ENCODE measurements at places on chromosomes 13 and 19.

GRCh38 chr13:34167347-34167746, 349.4 kb downstream of the RFC3 start:
- DNase-seq = no peak

DNA sequence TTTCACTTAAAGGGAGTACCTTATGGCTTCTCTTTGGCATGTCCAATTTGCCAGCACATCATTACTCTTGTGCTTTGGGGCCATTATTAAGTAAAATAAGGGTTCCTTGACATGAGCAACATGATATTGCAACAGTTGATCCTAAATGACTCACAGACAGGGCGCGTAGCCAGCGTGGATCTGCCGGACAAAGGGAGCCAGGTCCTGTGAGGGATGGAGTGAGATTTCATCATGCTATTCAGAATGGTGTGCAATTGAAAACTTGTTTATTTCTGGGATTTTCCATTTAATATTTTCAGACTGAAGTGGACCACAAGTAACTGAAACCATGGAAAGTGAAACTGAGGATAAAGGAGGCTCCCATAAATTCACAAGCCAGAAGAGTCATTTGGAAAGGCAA, 48.6 kb upstream of the WASF3 start:
- DNase-seq = no peak

- no peak for DNase-seq
Measured at GRCh38 chr19:38076337-38076736, 147.7 kb downstream of the DPF1 start.

GRCh38 chr19:2371656-2372055, 11.6 kb downstream of the TMPRSS9 start:
- DNase-seq = no peak

DNA sequence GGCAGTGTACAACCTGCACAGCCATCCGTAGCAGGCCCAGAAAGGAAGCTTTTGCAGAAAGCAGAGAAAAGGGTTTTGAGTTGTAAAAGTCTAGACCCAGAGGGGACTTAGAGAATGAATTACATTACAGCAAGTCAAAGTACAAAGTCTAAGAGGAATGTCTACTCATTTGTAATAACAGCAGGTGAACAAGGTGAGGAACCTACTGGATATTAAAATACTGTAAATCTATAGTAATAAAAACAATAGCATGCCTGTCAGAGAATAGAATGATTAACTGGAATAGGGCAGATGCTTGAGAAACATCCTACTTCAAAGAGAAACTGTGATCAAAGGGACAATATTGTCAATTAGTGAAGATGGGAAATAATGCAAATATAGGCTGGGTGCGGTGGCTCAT, 18.3 kb upstream of the ZNF414 start:
- no peak for DNase-seq

DNA sequence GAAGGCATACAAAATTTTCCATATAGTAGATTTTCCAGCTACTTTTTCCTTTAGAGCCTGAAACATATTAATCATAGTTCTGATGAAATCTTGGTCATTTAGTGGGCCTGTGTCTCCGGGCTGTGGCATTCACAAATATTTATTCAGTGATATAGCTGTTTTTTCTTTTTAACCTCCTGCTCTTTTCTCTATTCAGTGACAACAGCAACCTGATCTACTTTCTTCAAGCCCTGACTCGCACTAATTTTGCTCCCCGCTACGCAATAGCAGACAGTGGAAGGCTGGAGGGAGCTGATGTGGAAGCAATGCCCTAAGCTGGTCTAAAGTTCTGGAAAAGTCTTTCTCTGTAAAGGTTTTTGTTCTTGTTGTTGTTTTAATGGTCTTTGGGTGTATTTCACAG, 289.7 kb downstream of the SLITRK6 start:
- no peak for DNase-seq

DNA sequence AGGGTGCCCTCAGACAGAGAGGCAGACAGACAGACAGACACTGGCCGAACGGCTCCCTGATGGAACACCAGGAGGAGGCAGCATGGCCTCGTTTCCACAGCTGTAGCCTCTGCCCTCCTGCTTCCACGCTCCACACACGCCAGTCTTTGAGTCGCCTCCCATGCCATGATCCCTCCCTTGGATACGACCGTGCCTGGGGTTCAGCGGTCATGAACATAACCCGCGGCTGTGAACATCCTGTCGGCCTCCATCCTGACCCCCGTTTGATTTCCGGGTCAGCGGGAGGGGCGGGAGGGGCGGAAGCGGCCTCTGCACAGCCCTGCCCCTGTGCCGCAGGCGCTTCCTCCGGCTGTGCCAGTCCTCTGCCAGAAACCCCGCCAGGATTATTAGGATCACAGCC, 23.4 kb downstream of the GP6 start:
- DNase-seq = no peak

GRCh38 chr13:77767413-77767812, 69.9 kb downstream of the SLAIN1 start:
- DNase-seq = no peak

DNA sequence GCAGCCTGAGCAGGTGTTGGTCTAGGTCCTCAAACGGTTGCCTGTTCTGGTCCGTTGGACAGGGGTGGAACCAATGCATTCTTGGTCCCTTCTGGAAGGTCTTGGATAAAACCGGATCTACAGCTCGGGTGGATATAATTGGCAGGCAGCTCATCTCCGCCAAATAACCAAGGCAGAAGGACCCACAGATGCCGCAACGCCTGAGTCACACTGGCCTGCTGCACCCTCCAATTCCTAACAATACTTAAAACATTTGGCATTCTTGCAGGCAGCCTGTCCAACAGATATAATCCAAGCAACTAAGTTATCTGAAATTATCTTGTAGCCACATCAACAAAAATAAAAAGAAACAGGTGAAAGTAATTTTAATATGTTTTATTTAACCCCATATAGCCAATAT, 59.0 kb upstream of the FGF14 start:
- no peak for DNase-seq

GRCh38 chr13:23578411-23579071, 8.3 kb downstream of the TNFRSF19 start:
- peak; percentile 53 for DNase-seq

DNA sequence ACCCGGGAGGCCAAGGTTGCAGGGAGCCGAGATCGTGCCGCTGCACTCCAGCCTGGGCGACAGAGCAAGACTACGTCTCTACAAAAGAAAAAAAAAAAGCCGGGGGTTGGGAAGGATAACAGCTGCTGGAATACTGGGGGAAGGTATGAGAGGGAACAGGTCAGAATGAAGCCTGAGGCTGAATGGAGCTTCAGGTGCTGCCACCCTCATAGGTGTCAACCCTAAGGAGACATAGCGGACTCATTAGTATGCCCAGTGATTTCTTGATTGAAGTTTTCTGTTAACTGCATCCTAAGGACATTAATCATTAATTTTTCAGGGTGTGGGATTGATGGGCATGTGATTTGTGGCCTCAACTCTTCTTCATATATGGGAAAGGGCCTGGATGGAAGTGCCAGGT, 6.0 kb downstream of the SMARCA4 start:
- no peak for DNase-seq

GRCh38 chr19:495402-496111, 729 bp upstream of the MADCAM1 start:
- DNase-seq = no peak

DNA sequence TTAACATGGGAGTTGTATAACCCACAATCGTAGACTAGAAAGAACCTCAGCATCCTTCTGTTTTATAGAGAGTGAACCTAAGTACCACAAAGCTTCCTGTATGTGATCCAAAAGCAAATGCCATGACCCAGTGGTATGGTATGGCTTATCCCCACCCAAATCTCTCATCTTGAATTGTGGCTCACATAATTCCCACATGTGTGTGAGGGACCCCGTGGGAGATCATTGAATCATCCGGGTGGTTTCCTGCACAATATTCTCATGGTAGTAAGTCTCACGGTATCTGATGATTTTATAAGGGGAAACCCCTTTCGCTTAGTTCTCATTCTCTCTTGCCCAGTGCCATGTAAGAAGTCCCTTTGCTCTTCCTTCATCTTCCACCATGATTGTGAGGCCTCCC, 587.9 kb downstream of the LMO7 start:
- no peak for DNase-seq

DNA sequence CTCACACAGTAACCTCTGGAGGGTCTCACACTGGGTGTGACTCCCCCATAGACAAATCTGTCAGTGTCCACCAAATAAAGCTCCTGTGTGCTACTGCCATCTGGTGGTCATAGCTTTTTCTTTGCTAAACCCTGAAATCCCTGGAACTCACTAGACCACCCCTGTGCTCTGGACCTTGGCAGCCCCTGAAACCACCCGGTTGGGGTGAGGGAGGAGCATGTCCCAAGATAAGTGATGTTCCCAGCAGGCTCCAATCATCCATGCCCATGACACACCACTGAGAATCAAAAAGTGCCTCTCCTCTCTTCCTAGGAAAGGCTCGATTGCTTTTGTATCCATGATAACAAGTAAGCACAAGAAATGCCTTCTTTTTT, 6.5 kb upstream of the HSD17B14 start:
- no peak for DNase-seq

GRCh38 chr19:47398707-47399597, 20.4 kb downstream of the MEIS3 start:
- DNase-seq = no peak

DNA sequence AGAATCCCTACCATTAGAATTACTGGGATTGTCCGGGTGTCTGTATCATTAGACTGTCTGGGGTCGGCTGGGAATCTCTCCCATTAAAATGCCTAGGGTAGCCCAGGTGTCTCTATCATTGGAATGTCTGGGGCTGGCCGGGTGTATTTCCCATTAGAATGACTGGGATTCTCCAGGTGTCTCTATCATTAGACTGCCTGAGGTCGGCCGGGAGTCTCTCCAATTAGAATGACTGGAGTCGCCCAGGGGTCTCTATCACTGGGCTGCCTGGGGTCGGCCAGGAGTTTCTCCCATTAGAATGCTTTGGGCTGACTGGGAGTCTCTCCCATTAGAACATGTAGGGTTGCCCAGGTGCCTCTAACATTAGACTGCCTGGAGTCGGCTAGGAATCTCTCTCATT, 1560.7 kb downstream of the UQCRFS1 start:
- no peak for DNase-seq

DNA sequence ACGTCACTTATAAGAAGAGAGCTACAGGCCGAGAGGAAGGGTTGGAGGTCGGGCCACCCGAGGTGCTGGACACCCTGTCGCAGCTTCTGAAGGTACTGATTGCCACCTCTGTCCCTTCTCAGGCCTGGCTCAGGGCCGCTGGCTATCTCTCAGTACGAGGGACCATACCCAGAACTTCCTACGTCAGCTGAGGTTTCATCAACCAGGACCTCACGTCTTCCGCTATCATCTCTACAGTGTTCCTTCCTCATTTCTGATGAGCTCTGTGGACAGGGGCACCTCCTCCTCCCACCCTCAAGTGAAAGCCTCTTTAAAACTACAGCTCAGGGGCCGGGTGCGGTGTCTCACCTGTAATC, 58.2 kb upstream of the USE1 start:
- DNase-seq = no peak

GRCh38 chr19:2034729-2035589, 16.1 kb downstream of the MKNK2 start:
- DNase-seq = peak; percentile 81

DNA sequence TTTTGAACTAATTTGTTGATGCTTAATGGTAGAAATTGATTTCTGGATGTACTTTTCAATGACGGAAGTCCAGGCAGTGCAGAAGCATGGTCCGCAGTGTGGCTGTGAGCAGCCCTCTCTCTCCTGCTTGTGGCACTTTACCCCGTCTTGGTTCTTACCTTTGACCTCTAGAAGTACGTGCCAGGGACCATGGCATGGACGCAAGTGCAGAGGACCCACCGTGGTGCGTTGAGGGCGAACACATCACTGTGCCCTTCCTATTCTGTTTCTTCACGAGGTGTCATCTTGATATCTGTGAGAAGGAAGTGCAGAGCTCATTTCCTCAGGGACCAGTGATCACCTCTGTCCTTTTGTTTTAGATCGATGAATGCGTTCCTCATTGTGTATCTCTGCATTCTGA, 135.2 kb downstream of the ATP11A start:
- no peak for DNase-seq

- no peak for DNase-seq
Measured at GRCh38 chr19:46602392-46603194, 1.5 kb downstream of the CALM3 start.

DNA sequence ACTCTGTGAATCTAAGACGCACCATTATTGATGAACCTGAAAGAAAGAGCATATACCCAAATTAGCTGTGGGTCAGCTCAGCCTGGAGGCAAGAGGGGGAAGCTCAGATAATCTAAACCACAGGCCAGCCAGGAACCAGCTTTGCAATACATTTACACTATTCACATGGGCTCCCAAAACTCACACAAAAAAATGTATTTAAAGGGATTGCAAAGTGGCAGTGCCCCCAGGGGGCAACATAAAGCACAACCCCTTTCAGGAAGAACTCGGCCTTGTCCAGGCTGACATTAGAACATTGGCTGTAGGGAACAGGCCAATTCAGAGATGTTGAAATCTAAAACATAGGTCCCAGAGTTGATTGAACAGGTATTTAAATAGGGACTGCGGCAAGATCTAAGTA, 3.2 kb upstream of the PROZ start:
- no peak for DNase-seq
